HCEC 1CT (cell line): ENCODE measurements at places on chromosomes 4 and X.
A peak's percentile ranks its signal among the peaks of the same experiment; 100 is the strongest.

GRCh38 chr4:184598753-184599491, 50.3 kb downstream of the CASP3 start:
- DNase-seq = no peak

GRCh38 chr4:163447481-163447880, 26.1 kb downstream of the TKTL2 start:
- DNase-seq = no peak

GRCh38 chr4:38004062-38004461, 43.9 kb downstream of the PTTG2 start:
- DNase-seq = no peak

- no peak for DNase-seq
Observed at GRCh38 chr4:81424816-81425755, 46.6 kb downstream of the RASGEF1B start.

DNA sequence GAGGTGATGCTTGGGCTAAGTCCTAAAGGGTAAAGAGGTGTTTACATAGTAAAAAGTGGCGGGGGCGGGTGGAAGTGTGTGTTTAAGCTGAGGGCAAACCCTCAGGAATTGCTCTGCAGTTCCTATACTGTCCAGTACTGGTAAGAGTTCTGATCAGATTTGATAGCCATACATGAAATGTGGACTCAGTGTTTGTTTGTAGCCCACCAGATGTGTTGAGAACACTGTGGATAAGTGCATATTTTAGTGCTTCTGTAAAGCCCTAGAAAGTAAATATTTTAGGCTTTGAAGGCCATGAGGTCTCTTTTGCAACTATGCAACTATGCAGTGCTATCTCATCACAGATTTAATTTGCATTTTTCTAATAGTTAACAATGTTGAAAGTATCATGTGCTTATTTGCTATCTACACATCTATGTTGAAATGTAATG, 80.7 kb upstream of the EOLA2 start:
- peak; percentile 57 for DNase-seq

DNA sequence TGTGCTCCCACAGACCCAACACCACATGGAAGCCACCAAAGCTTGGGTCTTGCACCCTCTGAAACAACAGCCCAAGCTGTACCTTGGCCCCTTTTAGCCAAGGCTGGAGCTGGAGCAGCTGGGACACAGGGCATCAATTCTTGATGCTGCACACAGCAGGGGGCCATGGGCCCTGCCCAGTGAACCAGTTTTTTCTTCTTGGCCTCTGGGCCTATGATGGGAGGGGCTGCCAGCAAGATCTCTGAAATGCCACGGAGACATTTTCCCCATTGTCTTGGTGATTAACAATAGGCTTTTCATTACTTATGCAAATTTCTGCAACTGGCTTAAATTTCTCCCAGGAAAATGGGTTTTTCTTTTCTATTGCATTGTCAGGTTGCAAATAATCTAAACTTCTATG, 49.0 kb downstream of the SPANXA2 start:
- DNase-seq = no peak

GRCh38 chrX:123215397-123216089, 31.5 kb downstream of the GRIA3 start:
- no peak for DNase-seq

DNA sequence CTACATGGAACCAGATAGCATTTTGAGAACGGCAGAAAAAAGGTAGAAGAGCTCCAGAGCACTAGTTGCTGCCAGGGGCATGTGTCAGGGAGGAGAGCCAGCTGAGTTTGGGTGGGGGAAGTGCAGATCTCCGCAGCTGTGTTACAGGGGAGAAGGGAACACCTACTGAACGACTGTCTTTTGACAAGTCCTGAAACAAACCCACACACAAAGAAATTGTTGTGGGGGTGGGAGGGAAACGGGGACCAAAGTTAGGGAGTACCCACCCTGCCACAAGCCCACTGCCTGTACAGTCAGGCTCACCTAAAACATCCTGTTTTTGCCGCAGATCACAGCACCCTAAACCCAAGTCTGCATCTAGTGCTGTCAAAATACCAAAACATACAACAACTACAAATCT, 55.5 kb downstream of the LEF1 start:
- no peak for DNase-seq

- DNase-seq = no peak
Observed at GRCh38 chrX:142680038-142680437, 345.7 kb upstream of the SPANXN4 start.

- DNase-seq = no peak
Observed at GRCh38 chr4:141955696-141956095, 319.3 kb downstream of the IL15 start.

DNA sequence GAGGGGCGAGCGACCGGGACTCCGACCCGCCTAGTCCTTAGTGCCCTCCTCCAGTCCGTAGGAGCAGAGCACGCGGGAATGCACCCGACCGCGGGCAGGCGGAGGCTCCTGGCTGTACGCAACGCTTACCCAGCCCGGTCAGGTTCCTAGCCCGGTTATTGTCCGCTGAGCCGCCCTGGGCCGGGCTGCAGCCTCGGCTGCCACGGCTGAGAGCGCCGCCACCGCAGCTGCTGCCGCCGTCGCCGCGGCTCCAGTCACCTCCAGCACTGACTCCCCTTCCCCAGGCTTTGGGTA, at the start of gene AMER1:
TSS of gene AMER1 (minus strand) at position 268 of the 294 bp plus-strand sequence. CDS start 12,422 bp downstream, outside the sequence.
- peak; percentile 58 for DNase-seq

GRCh38 chrX:11423362-11423818, 130.2 kb downstream of the AMELX start:
- DNase-seq = peak; percentile 82

GRCh38 chrX:119539872-119540271, 25.3 kb downstream of the STEEP1 start:
- DNase-seq = no peak

- DNase-seq = peak; percentile 29
Observed at GRCh38 chr4:155614111-155614762, 52.4 kb upstream of the GUCY1A1 start.

- DNase-seq = no peak
Observed at GRCh38 chrX:16593801-16594200, 56.2 kb upstream of the S100G start.

DNA sequence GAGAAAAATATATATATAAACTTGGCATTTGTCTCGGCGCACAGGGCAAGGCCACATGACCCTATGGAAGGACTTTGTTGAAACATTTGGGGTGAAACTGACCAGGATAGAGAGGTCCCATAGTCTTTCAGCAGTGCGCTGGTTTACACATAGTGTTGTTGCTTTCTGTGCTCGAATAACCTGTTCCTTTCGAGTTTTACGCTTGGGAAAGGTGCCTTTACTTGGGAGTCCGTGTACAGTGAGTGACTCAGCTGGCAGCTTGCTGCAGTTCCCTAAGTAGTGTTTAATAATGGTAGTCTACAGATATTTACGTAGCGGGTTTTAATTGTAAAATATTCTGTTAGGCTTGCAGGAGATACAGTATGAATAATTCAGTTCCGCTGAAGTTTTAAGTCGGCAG, 578 bp downstream of the APOOL start:
- peak; percentile 32 for DNase-seq

GRCh38 chrX:132520792-132521191, 32.0 kb upstream of the MBNL3 start:
- no peak for DNase-seq

DNA sequence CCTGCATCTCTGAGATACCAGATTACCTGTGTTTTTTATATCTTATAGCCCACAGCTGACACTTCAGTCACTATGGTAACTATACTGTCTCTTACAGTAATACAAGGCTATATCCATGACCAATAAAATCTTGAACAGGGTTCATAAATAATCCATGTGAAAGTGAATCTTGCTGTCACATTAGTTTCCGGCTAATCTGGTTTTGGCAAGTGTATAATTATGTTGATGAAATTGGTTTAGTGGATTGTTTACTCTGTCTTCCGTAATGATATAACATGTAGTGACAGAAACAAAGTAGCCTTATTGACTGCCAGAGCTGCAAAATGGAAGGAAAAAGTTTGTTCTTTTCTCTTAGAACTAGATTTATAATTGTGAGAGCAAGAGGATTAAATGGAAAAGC, 686.6 kb upstream of the PABPC4L start:
- DNase-seq = no peak

- no peak for DNase-seq
Observed at GRCh38 chrX:82127228-82128123, 925.6 kb downstream of the SH3BGRL start.

DNA sequence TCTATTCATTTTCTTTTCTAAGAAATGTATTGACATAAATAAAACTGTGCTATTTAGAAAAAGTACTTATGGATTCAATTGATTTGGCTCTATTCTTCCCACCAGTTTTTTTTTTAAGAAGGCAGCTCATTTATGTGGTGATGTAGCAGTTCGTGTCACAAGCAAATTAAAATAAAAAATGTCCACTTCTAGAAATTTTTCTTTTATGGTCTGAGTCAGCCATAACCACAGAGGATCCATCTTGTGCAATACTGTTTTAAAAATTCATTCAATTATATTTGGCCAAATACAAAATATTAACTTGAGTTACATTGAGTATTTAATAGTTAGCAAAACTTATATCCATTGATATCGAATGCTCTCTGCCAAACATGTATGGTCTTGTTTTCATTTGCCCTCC, 207.9 kb upstream of the FAT1 start:
- DNase-seq = peak; percentile 54

- no peak for DNase-seq
Observed at GRCh38 chr4:54547299-54548097, 110.3 kb upstream of the KIT start.

GRCh38 chr4:182449930-182450439, 206.8 kb downstream of the TENM3 start:
- DNase-seq = no peak

- no peak for DNase-seq
Observed at GRCh38 chrX:153974003-153974725, 1.6 kb downstream of the TMEM187 start.

DNA sequence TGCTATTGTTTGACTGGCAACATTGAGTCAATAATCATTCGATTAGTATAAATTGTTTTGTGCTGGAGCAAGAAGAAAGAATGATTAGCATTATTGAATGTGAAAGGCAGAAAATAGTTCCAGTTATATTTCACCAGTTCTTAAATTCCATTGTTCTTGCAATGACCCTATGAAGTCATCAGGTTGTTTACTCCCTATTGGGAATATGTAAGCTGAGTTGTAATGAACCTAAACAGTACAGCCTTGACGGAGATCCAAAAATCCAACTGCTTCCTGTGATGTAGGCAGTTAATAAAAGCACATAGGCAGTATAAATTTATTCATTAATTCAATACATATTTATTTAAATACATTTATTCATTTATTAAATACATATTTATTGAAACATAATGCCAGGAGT, 947.5 kb downstream of the PCDH7 start:
- no peak for DNase-seq

DNA sequence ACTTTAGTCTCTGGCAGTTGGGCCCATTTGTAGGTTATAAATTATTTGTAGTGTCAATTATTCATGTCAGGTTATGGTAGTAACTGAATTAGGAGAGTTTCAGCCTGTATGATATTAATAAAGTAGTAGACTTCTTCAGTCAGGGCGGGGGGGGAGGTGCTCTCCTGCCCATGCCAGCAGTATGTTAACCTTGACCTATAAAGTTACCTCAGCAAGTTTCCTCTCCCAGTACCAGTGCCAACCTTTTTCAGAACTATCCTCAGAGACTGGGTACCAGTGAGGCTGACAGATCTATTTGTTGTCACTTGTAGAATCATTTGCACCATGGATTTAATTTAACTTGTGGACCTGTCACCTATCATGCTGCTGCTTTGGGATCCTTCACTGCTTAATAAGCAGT, 88.0 kb downstream of the PRRG1 start:
- DNase-seq = no peak

DNA sequence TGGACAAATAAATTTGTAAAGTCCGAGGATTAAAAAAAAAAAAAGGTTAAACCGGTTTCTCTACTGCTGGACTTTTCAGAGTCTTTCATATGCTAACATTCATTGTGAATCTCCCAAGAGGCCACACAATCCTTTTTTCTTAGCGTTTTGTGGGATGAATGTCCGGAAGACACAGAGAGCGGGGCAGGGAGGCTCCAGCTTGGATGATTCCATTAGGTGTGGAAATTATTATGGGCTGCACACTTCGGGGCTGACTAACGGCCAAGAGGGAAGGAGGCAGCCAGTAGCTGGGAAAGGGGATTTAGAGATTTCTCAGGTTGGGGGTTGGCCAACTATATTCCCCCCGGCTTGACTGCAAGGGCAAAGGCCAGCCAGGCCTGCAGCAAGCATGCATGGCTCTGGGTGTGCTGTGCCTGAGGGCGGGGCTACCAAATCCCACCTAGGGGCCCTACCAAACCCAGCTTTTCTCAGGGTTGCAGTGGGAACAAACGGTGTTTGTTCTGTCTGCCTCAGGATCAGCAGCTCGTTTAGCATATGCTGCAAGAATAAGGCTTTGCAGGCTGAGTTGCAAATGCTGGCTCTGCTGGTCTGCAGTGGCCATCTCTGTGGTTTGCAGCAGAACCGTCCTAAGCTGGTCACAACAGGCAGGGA, 28.6 kb downstream of the NYX start:
- no peak for DNase-seq

DNA sequence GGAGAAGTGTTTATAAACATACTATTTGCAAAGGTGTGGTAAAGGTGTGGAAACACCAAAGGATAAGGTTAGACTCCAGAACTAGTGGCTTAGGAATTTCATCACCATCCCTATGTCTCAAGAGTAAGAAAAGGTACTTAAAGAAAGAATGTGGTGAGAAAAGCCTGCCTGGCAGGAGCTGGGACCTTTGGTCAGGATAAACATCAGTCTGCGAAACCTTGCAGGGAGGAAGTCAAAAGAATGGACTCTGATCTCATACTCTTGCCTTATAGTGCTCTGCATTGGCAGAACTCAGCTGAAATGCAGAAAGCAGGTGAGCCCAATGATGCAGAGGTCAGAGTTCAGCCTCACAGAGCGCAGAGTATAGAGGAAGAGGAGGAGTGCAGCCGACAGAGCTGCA, 97.2 kb upstream of the NR3C2 start:
- DNase-seq = no peak

- DNase-seq = no peak
Observed at GRCh38 chr4:62676962-62677361, 1476.8 kb downstream of the ADGRL3 start.

DNA sequence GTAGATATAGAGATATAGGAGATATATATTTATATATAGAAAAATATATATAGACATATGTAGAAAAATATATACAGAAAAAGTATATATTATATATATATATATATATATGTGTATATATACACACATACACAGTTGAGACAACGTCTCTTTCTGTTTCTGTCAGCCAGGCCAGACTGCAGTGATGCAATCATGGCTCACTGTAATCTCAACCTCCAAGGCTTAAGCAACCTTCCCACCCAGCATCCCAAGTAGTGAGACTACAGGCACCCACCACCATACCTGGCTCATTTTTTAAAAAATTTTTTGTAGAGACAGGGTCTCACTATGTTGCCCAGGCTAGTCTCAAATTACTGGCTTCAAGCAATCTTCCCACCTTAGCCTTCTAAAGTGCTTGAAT, 426.3 kb downstream of the GPM6A start:
- no peak for DNase-seq
